HS-5 (cell line): ENCODE measurements at places on chromosomes 7 and 10.

DNA sequence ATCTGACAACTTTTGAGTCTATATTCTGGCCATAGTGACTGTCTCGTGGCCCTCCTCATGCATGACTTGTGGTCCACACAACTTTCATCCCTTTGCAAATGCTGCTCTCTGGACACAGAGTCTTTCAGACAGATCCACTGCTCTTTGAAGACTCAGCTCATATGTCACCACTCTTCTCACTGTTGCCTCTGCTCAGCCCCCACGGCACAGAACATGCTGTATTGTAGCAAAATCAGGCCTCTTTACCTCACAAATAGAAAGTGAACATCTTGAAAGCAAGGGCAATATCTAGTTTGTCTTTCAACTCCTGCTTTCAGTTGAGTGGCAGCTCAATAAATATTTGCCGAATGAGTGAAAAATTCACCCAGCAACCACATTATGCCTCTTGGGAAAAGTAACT, 443.5 kb downstream of the NRG3 start:
- DNase-seq: no peak

GRCh38 chr10:119526621-119527592, 15.6 kb downstream of the RGS10 start:
- no peak for DNase-seq

DNA sequence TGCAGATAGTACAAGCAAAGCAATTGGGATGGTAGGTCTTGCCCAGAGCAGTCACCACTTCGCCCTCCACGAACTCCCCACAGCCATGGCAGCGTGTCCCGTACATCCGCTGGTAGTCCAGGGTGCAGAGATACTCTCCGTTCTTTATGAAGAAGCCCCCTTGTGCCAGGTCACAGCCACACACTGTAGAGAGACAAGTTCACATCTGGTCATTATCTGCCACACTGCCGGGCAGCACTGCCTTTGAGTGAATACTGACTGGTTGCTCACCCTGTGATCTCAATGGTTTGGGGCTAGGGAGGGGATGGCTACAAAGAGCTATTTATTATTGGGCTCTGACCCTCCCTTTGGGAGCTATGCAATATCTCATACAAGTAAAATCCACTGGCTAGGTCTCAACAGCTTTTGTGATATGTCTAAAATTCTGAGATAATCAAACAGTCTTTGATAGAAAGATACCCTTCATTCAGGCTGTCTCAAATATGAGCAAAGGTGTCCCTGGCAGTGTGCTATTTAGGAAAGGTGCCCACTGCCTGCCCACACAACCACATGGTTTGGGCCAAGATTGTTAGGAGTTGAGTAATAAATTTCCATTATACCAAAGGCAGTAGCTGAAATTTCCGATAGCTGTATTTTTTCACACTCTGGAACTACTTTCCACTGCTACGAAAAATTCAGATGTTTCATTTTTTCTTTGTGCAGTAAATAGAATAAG, 82.5 kb downstream of the ABLIM1 start:
- no peak for DNase-seq

- DNase-seq: no peak
Measured at GRCh38 chr10:34092891-34093290, 722.2 kb downstream of the PARD3 start.

GRCh38 chr7:84914598-84914997, 272.3 kb downstream of the SEMA3D start:
- no peak for DNase-seq

DNA sequence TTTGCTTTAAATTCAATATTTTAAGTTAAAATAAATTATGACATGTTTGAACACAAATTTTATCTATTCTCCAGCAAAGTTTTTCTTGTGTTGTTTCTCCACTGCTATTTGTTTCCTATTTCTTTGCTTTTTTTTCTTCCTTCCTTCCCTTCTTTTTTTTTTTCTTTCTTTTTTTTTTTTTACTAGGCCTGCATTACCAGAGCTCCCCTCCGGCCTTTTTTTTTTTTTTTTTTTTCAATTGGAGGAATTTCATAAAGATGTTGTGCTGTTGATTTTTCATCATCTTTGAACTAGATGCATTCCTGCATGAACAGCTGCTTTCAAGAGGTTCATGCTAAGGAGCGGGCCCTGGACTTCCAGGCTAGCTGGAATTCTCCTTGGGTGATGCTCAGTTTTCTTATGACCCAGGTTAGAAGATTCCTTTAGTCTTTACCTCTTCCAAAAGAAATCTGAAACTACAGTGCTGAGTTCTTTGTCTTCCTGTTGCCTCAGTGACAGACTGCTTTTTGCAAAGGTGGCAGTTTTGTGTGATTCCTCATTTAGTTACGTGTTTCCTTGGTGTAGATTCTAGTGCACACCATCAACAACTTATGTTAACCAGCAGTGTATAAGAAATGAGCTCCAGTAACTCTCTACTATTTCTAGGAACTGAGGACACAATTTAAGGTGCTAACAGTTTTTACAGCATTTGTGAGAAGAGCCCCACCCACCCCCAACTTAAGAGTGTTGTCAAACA, 4.8 kb upstream of the CAMK1D start:
- DNase-seq: no peak

GRCh38 chr10:112279433-112279832, 3.8 kb upstream of the TECTB start:
- DNase-seq: no peak

GRCh38 chr10:61329854-61330253, 123.3 kb downstream of the TMEM26 start:
- DNase-seq: no peak

DNA sequence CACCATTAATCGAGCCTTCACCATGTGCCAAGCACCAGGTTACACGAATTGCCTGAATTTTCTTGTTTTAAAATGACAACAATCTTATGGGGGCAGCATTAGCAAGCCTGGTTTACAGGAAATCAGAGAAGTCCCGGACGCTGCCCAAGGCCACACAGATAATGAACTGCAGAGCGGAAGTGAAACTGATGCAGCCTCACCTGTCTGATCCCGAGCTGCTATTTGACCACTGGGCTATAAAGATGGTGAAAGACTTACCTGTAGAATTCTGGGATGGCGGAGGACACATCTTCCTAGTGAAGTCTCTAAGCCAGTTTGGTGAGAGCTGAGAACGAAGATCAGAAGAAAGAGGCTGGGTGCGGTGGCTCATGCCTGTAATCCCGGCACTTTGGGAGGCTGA, 21.7 kb upstream of the GALNTL5 start:
- no peak for DNase-seq

GRCh38 chr7:68200051-68200670, 1203.5 kb downstream of the TYW1 start:
- no peak for DNase-seq

- DNase-seq: no peak
Measured at GRCh38 chr7:134533288-134533771, 6.0 kb downstream of the AKR1B10 start.

DNA sequence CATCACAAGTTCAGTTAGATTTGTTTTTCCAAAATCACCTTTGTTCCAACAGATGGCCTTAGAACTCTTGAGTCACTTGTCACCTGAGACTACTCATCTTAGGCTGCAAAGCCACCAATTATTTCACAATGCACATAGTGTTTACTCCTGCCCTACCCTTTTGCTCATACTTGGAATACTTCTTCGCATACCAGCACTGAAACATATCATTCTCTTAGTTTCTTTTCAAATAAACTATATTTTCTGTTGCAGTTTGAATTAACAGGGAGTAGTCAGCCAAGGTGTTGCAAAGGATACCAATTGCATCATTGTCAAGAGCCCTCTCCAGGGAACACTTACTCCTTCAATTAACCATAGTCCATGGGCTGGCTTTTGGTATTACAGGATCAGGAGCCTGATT, 71.0 kb downstream of the CASD1 start:
- DNase-seq: no peak

GRCh38 chr7:126780993-126781392, 471.7 kb downstream of the GRM8 start:
- DNase-seq: no peak

DNA sequence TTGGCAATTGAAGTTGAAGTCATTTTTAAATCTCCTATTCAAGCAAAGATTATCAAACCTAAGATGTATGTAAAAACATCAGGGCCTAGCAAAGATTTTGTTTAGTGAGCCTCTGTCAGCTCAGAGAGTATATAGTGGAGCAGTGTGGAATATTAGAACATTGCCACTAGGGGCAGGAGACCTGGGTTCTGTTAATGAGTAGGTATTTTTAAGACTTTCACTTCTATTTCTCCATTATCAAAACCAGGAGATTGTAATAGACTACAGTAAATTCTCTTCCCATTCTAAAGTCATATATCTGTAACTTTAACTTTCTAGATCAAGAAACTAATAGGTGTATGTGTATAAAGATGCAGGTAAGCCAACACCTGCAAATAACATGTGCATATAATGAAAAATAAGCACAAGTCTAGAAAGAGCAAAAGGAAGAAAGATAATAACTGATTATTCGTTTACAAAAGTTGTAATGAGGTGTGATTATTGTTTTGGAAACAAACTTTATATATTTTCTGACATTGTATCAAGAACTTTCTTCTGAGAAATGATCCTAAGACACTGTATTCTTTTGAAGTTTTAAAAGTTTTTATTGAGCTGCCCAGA, 64.4 kb downstream of the KCND2 start:
- no peak for DNase-seq

DNA sequence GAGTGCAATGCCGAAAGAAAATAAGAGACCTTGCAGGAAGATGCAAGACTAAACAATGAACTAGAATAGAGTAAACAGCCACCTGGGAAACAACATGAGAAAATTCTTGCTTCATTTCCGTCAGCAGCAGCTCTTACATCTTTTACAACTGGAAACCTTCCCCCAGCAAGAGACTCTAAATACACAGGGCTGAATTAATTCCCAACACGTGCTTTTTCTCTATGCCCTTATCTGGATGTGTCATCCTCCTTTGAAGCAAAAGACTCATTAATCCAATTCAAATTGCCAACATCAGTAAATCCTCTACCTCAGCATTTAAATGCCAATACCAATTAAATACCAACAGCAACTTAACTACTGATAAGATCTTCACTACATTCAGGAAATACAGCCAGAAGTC, 99.0 kb upstream of the PDE1C start:
- DNase-seq: no peak

DNA sequence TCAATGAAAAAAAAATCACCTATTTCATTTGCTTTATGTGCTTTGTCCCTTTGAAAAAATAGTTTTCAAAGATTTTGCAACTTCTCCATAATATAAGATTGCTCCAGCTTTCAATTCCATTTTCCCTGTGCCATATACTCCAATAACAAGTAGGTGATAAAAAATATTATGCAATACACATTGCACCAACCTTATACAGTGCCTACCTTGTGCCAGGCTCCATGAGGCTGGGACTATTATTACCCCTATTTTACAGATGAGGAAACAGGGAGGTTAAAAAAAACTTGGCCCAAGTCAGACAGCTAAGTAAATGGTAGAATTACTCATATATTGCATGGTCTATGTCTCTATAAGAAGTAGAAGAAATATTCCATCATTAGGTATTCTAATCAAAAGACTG, 57.8 kb downstream of the BRAF start:
- DNase-seq: no peak

GRCh38 chr10:132347931-132348267, 15.9 kb downstream of the LRRC27 start:
- DNase-seq: no peak

- DNase-seq: no peak
Measured at GRCh38 chr7:68109299-68109698, 1112.7 kb downstream of the TYW1 start.

GRCh38 chr7:103867874-103868273, 121.6 kb downstream of the RELN start:
- no peak for DNase-seq

GRCh38 chr7:121953601-121954000, 80.6 kb downstream of the PTPRZ1 start:
- DNase-seq: no peak

DNA sequence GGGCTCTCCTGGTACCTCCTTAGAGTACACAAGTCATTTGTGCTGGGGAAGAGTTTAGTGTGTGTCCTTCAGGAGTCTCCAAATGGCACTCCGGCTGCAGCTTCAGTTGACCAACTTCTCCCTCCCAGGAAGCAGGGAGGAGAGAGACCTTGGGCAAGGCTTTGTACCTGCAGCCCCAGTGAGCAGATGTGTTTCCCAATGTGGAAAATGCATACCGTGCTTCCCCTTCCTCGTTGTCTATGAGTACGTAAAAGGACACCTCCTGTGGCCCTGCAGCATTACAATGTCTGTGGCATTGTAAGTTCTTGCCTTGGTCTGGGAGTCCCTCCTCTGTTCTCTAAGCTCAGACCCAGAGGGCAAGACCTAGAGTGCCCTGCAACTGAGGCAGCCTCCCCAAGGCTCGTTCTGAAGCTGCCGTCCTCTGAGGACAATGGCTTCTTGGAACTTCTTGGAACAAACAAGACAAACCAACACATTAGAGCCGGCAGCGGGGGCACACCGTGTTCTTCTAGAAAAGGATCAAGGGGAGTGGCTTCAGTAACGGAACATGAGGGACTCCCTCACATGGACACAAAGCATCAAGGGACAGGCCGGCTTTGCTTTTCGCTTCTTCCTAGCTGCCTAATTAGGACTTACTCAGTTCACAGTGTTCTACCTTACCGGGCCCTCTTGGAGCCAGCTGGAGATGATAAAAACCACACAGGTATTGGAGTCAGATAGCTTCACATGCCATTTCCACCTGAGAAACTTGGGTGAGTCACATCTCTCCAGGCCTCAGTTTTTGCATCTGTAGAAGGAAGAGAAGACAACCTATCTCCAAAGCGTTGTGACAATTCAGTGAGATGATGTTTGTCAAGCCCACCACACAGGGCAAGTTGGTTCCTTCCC, 20.9 kb upstream of the PPA1 start:
- no peak for DNase-seq

DNA sequence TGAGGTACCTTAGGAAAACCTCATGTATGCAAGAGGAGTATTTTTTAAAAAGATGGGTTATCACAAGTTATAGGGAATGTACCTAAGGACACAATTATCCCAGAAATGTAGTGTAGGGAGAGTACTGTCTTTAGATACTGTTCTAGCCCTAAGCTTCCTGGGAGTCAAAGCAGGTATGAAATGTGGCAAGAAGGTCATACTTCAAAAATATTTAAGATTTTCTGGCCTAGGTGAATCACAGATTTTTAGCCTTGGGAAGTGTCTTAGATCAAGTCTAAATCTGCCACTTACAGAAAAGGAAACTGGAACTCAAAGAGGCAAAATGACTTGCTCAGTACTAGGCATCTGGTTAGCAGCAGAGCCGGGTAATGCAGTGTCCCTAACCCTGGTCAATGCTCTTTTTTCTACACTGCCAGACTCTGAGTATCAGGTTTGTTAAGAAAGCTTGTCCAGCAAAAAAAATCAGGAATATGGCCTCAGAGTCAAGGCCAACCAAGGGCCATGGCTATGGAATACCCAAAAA, 13.9 kb downstream of the PIK3AP1 start:
- no peak for DNase-seq
